ENCODE measurements at places on chromosomes 1 and 21.

DNA sequence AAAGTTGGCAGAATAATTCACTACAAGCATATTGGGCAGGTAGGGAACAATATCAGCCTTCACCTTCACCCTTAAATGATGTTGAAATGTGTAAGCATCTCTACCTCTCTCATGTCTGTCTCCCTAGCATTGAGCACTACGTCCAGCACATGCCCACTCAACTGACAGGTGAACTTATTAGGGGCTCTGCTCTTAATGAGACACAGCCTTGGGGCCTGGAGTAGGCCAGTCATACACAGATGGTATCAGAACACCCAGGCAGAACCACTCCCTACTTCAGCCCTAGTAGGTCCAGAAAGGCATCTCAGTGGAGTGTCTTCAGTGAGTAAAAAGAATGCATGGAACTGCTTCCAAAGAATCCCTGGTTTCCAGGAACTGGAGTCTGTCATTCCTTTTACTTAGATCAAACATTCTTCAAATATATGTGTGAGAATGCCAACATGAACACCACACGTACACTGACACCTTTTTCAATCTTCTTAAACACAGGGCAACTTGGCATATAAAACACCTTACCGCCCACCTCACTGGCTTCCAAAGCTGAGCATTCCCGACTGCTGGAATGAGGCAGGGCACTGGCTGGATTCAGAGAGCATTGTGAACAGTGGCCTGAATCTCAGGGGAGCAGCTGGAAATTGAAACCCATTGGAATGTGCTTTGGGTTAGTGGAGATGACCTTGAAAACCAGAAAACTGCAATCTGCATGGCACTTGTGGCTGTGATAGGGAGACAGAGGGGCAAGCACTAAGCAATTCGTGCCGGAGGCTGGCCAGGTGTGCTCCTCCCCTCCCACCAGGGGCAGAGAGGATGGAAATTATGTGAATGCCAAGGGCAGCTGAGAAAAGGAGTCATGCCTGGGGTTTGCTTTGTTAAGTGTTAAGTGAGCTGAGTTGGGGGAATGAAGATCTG is 24.2 kb upstream of the HSD3B1 start:
- DNase-seq: no peak

- no peak for DNase-seq
Measured at GRCh38 chr1:168138134-168138533, 1.4 kb upstream of the GPR161 start.

- peak; percentile 53 for DNase-seq
Measured at GRCh38 chr1:88595355-88596002, 88.6 kb upstream of the PKN2 start.

DNA sequence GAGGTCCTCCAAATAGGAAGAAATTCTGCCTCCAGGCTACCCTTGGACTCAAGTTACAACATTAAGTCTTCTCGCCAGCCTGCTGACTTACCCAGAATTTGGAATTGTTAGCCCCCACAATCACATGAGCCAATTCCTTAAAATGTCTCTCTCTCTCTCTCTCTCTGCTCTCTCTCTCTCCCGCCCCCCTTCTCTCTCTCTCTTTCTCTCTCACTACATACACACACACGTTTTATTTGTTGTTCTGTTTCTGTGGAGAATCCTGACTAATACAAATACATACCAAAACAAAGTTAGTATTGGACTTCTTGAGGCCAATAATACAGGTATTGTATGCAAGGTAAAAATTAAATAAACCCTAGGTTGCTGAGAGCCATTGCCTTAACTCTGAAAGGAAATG is 72.1 kb downstream of the TNFSF18 start:
- no peak for DNase-seq

DNA sequence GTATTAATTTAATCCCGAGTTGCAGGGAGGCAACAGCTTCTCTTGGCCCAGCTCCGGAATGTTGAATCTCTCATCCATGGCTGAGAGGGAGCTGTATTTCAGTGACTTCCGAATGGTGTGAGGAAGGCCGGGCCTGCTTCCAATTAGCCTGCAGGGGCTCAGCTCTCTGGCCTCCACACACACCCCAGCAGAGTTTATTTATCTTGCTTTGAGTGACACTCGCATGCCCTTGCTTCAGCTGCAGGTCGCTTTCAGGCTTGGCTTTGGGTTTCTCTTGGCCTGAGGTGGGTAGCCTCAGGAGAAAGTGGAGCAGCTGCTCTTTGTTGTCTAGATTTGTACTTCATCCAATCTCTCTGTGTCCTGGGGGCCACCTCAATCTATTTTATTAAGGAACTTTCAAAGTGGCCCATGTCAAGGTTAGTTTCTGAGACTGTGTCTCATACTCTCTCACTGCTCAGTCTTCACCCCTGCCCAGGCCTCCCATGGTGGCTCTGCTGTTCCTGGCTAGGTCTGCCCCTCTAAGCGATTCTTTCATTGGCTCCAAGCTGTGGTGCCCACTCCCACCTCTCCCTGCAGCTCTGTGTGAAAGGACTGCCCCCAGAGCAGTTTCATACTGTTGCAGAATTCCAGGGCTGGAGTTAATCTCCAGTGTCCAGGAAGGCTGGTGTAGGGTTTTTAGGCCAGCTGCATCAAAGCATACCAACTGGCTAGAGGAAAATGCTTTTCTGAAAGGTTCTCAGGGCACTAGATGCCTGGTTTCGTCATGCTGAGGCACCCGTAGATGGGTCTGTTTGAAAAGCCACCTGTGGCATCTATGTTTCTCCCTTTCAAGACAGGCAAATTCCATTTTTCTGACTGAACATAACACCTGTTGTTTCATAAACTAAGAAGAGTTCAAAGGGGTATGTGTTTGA is 153.5 kb downstream of the PLXNA2 start:
- DNase-seq: no peak

DNA sequence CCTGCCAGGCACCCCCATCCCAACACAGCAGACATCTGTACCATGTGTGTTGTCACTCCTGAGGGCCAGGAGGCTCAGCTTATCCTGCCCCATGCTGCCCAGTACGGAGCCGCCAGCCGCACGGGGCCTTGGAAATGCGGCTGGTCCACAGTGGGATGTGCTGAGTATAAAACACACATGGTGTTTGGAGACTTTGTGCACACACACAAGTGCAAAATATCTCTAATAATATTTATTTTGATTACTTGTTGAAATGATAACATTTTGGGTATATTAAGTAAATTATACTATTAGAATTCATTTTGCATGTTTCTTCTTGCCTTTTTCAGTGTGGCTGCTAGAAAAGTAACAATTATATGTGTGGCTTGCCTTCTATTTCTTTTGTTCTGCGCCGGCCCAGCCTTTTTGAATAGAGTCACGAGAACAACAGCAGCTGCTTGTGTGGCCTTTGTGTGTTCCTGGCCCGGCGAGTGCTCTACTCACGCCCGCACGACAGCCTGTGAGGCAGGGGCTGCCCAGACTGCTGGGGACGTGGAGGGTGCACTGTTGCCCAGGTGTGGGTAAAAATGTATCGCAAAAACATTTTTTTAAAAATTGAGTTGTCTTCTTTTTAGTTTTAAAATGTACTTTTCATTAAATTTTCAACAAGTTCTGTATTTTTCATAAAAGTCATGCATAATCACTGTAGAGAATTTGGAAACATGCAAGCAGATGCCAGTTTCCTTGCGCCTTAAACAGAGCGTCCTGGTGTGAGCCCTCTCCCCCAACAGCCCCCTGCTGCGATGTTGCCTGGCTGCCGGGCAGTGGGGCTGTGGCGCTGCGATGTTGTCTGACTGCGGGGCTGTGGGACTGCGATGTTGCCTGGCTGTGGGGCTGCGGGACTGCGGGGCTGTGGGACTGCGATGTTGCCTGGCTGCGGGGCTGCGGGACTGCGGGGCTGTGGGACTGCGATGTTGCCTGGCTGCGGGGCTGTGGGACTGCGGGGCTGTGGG is 35.5 kb downstream of the COQ8A start:
- no peak for DNase-seq

GRCh38 chr1:247936415-247936814 is 11.7 kb downstream of the OR2AJ1 start:
- DNase-seq: no peak

DNA sequence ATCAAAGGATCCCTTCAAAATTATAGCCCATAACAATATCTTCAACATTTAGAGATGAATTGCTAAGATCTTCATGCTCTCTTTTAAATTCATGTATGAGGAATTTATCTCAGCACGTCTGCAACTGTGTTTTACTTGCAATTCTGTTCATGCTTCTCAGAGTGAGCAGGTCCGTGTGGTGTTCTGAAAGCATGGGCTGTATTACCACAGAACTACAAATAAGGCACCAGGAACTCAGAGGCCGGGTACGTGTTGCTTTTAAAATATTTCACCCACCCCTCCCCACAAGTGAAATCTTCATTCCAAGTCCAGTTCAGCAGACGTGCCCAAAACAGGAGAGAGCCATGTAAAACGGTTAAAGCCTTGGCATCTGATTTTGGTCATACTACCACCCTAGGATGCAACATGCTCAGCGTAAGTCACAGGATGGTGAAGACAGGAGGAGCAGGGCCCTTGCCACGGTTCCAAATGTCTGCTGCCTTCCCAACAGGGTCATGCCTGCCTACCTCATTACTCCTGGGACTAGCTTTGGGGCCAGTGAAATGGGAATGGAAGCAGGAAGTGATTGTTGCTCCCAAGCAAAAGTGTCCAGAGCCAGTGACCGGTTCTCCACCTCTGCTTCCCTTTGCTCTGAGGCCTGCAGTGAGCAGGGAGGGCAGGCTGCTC is 133.7 kb downstream of the PTPN14 start:
- no peak for DNase-seq

GRCh38 chr1:201270616-201271390 is 12.5 kb upstream of the PKP1 start:
- no peak for DNase-seq

DNA sequence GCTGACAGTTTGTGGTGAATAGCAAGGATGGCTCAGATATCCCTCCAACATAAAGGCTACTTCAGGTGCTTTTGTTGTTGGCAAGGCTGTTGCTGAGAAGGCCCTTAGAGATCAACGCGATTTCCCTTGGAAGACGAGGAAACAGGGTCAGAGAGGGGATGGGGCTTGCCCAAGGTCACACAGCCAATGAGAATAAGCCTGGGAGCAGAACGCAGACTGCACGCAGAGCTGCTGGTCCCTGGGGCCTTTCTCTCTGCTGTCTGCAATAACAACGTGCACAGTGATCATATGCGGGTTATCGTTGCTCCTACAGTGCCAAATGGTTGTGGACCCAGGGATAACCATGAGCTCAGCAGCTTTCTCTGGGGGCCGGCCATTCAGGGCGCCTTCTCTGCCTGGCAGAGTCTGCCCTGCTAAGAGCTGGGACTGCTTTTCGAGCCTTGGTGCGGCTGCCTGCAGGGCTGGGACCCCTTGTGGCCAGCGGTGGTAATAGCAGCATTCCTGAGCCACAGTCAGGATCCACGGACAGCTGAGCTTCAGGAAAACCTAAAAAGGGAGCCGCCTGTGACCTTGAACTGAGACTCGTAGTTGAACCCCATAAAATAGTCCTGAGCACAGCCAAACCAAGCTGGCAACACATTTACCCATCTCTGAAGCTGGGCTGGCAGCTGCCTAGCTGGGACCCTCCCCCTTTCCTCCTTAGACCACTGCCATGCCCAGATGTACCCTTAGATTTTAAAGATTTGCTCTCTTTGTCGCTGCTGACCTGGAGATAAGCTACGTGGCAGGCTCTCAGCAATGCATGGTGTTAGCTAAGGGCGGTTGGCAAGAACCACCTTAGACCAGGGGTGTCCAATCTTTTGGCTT is 39.8 kb downstream of the HTR6 start:
- DNase-seq: peak; percentile 23

- DNase-seq: peak; percentile 5
Measured at GRCh38 chr1:208036106-208036808, 125.3 kb upstream of the CD34 start.

- DNase-seq: no peak
Measured at GRCh38 chr1:51175278-51175677, 60.8 kb upstream of the RNF11 start.

- DNase-seq: no peak
Measured at GRCh38 chr1:226688056-226688748, 50.9 kb downstream of the ITPKB start.

DNA sequence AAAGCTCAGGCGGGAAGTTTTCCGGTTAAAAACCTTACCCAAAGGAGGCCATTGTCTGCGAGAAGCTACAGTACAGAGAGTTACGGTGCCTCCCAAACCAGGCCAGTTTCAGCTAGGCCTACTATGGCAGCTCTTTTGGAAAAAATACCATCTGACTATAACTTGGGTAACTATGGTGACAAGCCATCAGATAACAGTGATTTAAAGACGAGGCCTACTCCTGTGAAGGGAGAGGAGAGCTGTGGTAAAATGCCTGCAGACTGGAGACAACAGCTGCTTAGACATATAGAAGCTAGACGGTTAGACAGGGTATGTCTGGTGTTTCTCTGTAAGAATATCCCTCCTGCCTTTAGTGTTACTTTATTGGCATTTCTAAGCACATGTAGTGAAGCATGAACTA is 165.9 kb downstream of the LRRC40 start:
- no peak for DNase-seq

- no peak for DNase-seq
Measured at GRCh38 chr1:87556326-87556725, 227.6 kb downstream of the LMO4 start.

- DNase-seq: no peak
Measured at GRCh38 chr1:76601465-76601864, 265.8 kb upstream of the ST6GALNAC5 start.

- no peak for DNase-seq
Measured at GRCh38 chr1:235072096-235072495, 56.5 kb downstream of the TOMM20 start.

GRCh38 chr1:162165528-162165927 is 96.0 kb downstream of the NOS1AP start:
- DNase-seq: no peak

DNA sequence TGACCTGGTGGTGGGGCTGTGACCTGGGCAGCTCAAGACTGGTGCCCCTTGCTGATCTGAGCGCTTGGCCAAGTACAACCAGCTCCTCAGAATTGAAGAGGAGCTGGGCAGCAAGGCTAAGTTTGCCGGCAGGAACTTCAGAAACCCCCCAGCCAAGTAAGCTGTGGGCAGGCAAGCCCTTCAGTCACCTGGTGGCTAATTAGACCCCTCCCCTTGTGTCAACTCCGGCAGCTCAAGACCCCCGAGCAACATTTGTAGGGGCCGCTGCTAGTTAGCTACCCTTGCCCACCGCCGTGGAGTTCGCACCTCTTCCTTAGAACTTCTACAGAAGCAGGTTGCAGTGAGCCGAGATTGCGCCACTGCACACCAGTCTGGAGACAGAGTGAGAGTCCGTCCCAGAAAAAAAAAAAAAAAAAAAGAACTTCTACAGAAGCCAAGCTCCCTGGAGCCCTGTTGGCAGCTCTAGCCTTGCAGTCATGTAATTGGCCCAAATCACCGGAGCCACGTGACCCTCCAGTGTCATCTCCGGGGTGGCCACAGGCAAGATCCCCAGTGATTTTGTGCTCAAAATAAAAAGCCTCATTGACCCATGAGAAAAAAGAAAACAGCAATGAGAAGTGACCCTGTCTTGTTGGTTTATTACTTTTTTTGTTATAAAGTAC is 39.3 kb upstream of the LGALS8 start:
- no peak for DNase-seq

DNA sequence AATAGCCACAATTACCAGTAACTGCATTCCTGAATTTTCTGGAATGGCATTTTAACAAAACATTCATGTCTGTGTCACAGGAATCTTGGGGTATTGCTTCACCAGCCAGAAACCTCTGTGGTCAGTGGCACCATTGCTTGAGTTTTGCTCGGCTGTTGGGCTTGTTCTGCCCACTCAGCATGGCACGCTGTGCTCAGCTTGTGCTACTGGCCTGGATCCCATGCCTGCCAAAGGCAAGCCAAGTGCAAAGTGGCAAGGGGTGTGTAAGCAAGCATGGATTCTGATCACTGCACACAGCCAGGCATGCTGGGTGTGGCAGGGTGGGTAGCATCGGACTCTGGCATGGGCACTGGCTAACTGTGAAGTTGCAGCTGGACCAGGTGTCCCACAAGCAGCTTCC is 1150.9 kb downstream of the MRPL39 start:
- DNase-seq: no peak

GRCh38 chr1:61851849-61852669 is 109.8 kb downstream of the PATJ start:
- peak; percentile 22 for DNase-seq
